ENCODE measurements at places on chromosomes 6 and 20.

- DNase-seq: no peak
Measured at GRCh38 chr20:1689721-1690120, 32.1 kb upstream of the SIRPG start.

DNA sequence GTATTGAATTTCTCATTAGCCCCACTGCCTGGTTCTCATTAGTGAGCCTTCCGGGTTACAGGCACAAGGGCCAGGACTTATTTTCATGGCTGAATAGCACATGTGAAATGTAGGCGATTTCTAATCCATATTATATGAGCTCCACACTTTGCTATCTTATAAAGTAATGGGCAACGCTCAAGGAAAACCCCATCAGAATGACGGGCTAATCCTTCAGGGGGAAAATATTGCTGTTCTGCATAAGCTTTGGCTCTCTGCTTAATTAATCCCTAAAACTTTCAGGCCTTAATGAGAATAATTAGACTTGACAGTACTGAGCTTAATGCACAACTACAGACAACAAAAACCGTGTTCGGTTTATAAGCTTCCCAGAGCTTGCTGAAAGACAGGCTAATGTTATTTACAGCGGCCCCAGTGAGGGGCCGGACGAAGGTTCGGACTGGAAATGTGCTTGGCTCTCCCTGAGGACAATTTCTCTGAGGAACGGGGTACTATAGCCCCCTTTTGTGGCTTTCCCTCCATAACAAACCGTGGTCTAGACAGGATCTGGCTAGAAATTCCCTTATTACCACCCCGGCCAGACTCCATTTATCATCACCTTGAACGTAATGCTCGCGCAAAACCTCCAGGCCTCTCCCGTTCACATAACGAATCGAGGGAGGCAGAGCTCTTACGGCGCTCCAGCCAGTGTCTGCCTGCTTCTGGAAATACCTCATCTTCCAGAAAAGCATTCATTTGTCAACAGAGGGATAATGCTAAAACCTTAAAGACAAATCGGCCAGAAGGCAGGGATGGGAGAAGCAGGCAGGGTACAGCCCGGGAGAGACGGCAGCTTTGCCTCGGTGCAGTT is 164.5 kb downstream of the CD83 start:
- DNase-seq: no peak

DNA sequence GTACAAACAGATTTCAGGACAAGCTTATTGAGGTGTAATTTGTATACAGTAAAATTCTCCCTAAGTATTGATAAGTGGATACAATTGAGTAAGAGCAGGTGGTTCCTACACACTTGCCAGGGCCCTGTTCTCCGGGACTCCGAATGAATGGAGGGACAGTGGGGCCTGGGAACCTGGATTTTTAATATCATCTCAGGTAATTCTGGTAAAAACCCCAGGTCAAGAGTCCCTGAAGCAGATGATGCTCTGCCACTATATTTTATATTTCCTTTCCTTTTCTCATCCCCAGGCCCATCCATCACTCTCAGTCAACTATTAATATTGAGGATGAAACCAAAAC is 104.9 kb downstream of the FYN start:
- DNase-seq: no peak

DNA sequence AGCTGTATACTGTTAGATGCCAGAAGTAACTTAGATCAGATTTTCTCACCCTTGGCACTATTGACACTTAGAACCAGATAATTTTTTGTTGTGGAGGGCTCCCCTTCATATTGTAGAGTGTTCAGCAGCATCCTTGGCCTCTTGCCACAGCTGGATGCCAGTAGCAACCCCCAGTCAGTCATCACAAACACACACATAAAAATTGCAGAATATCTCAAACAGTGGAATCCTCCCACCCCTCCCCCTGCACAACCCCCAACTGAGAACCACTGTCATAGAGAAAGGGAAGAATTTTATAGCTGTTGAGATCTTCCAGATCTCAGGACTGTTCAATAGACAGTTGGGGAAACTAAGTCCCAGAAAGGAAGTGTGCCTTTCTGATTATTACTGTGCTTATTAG is 81.2 kb upstream of the VSTM2L start:
- DNase-seq: no peak

DNA sequence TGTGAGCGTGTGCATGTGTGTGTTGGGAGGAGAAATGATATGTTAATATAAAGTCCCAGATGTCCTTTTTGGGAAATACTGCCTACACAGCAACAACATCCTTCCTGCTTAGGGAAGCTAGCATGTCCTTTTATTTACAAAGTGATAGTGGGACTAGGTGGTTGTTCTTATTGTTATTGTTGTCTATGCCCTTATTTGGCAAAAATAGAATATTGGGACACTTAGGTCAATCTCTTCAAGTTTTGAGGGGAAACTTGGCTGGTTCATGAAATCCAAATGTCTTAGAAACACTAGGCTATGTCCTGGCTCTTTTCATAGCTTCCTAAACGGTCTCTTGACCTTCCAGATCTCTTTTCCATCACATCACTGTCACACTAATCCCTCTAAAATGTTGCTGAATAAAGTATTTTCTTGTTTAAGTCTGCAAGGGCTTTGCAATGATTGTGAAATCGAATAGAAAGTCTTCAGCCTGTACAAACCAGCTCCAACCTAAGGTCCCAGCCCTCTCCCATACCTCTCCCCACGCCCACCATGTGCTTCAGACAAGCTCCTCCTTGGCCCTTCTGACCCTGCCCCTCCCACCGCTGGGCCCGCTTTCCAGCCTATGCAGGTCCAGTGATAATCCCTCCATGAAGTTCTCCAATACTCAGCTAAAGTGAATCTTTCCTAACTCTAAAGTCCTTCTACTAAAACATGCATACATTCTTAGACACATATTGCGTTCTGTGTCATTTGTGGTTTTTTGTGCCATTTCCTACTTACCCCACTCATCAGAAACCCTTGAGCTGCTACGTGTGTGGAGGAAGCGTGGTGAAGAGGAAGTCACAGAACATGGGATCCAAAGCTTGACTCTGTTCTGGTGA is 205.1 kb downstream of the LY86 start:
- no peak for DNase-seq

- no peak for DNase-seq
Measured at GRCh38 chr6:43359831-43360230, 9.6 kb downstream of the ZNF318 start.

DNA sequence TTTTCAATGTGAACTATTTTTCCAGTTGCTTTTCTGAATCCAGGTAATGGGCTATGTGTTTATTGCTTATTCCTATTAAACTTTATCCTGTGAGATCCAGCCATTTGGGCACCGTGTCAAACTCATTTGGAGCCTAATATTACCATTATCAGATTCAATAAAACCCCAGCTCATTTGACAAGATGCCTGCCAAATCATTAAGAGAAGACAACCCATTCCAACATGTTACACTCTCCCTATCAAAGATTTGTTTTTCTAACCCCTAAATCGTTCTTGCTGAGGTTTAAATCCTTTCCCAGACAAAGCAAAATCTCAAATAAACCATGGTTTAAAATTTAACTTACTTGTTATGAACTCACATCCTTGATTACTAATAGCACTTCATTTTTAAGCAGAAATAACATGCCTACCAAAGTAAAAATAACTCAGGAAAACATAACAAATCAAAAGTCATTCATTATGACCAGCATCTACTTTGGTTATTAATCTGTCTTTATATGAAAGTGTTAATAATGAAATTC is 130.0 kb upstream of the TCF21 start:
- DNase-seq: no peak

- no peak for DNase-seq
Measured at GRCh38 chr6:105995391-105995865, 90.7 kb upstream of the PRDM1 start.

GRCh38 chr6:109292983-109293586 is 89.2 kb downstream of the CD164 start:
- no peak for DNase-seq

DNA sequence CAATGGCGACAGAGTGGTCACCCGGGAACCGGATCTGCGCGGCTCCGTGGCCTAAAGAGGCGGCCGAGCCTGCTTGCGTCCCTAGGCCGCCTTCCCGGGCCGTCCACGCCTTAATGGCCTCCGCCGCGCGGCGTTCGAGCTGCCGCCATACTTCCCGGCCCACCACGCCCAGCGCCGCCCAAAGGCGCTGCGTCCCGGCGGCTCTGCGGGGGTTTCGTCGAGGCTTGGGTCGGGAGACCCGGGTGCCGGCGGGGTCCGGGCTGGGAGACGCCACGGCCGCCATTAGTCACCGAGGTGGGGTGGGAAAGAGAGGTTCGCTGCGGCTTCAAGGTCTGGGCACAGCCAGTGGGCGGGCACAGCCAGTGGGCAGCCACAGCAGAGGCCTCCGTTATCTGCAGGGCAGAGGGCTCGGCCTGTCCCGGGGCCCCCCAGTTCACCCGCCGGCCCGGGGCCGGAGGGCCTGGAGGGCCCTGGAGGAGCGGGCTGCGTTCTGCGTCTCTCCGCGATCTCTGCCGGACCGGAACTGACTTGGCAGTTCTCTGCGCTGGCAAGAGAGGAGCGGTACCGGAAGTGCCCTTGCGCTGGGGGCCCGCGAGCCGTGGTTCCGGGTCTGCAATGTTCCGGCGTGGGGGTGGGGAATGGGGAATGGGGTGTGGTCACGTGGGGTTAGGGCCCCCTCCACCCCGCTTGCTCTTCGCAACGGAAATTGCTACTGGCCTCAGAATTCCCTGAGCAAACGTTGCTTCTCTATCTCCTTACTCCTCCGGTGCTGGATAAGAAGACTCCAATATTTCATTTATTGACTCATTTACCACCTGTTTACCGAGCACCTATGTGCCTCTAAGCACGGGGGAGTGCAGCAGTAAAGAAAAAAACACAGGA is 82.3 kb downstream of the CNBD2 start:
- peak; percentile 84 for DNase-seq

- no peak for DNase-seq
Measured at GRCh38 chr6:166514196-166514595, 72.3 kb downstream of the RAMACL start.

- no peak for DNase-seq
Measured at GRCh38 chr6:135088818-135089809, 34.5 kb upstream of the HBS1L start.

- no peak for DNase-seq
Measured at GRCh38 chr20:21208999-21209398, 83.1 kb downstream of the KIZ start.

GRCh38 chr6:42947950-42948349 is 12.6 kb upstream of the GNMT start:
- no peak for DNase-seq

- no peak for DNase-seq
Measured at GRCh38 chr6:110544472-110544871, 68.1 kb upstream of the SLC22A16 start.

GRCh38 chr6:138235693-138236092 is 17.4 kb upstream of the PBOV1 start:
- no peak for DNase-seq

DNA sequence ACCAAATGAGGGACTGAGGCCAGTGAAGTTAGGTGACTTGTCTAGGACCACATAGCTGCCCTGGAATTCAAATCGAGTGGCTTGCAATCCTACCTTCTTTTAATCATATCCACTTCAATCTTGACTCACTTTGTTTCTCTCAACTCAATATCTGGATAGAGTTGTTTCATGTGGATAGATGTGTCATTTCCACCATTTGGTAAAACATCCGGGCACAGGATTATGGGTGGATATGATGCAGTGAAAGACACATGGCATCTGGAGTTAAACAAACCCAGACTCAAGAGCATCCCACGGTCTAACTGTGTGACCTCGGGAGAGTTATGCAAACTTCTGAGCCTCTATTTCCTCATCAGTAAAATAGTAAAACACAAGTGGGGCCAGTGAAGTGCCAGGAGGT is 103.6 kb upstream of the CNKSR3 start:
- no peak for DNase-seq

GRCh38 chr6:44219053-44219814 is 2.5 kb downstream of the MYMX start:
- no peak for DNase-seq

GRCh38 chr6:87040729-87041128 is 54.2 kb downstream of the CGA start:
- no peak for DNase-seq

GRCh38 chr20:38498909-38499308 is 26.3 kb downstream of the RALGAPB start:
- no peak for DNase-seq

- no peak for DNase-seq
Measured at GRCh38 chr20:25319241-25320034, 71.2 kb downstream of the ABHD12 start.

- DNase-seq: no peak
Measured at GRCh38 chr6:106181664-106182418, 95.7 kb downstream of the PRDM1 start.

DNA sequence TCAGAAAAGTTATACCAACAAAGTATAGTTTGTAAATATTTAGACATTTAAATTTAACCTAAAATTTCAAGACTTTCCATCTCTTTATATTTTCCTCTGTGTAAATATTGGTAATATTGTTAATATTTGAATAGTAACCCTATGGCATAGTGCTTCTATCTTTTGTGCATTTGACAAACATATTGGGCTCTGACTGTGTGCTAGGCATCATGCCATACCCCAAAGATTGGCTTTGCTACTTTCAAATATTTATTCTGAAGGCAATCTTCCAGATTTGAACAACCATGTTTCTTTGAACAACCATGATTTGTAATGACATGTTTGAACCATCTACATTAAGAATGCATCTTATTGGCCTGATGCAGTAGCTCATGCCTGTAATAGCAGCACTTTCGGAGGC is 15.5 kb upstream of the PRDM1 start:
- no peak for DNase-seq

GRCh38 chr20:16804793-16805187 is 56.6 kb downstream of the OTOR start:
- no peak for DNase-seq

- DNase-seq: no peak
Measured at GRCh38 chr6:170017603-170018320, 266.3 kb downstream of the ERMARD start.

- no peak for DNase-seq
Measured at GRCh38 chr20:37475252-37475651, 45.8 kb upstream of the NNAT start.

- DNase-seq: no peak
Measured at GRCh38 chr6:119024111-119024510, 54.4 kb downstream of the FAM184A start.

GRCh38 chr6:28357036-28357435 is 7.3 kb downstream of the ZKSCAN3 start:
- DNase-seq: no peak

- no peak for DNase-seq
Measured at GRCh38 chr6:88586371-88587149, 376.9 kb downstream of the RNGTT start.

GRCh38 chr20:56762401-56762800 is 133.3 kb downstream of the TFAP2C start:
- DNase-seq: no peak

GRCh38 chr6:113690281-113691259 is 166.6 kb upstream of the MARCKS start:
- DNase-seq: no peak

- DNase-seq: no peak
Measured at GRCh38 chr6:112413780-112414179, 66.7 kb downstream of the RFPL4B start.

- DNase-seq: no peak
Measured at GRCh38 chr20:48011025-48011424, 225.7 kb upstream of the SULF2 start.

GRCh38 chr6:75210885-75211739 is 5.3 kb upstream of the COL12A1 start:
- no peak for DNase-seq

- no peak for DNase-seq
Measured at GRCh38 chr6:56241124-56241802, 6.1 kb downstream of the COL21A1 start.

GRCh38 chr6:13303668-13304017 is 24.7 kb downstream of the TBC1D7 start:
- DNase-seq: no peak

- peak; percentile 29 for DNase-seq
Measured at GRCh38 chr6:149925974-149926777, 3.3 kb upstream of the RAET1G start.

- no peak for DNase-seq
Measured at GRCh38 chr6:107491138-107491609, 1.3 kb downstream of the SOBP start.
